ENCODE measurements at places on chromosomes 1 and 21.

DNA sequence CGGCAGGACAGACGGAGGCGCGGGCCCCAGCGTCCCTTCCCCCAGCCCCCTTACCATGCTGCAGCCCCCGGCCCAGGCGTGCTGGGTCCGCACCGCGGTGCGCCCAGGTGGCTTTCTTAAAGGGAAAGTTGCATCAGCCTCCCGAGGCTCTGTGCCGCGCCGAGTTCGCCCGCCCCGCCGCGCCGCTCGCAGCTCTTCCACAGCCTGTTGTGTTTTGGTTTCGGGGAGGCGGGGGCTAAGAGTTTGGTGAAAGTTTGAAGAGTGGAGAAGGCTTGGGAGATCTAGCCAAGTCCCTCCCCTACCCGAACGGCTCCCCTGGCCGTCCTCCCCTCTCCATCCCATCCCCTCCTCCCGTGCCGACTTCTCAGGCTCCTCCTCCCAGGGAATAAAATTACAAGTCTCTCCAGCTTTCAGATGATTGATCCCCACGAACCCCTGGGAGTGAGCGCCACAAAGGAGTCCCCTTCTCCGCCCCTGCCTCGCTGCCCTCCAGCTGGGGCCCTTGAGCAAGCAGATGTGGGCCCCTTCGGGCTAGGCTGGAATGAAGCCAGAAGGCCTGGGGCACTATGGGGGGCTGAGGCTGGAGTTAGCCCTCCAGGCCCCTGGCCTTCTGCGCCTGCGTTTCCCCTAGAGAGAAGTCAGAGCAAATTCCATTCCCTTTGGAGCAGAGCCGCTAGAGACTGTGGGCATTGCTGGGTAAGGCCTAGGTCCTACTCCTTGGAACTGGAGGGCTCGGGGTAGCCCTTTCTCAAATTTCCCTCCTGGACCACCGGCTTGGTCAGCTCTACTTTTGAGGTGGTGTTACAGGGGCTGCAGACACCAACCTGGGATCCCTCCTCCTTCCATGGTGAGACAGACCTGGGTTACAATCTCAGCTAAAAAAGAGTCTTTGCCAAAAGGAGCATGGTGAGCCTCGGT is at the start of gene SLC6A9:
Gene SLC6A9, minus strand, starts transcription at position 211 of the 918 bp plus-strand sequence. CDS start 7,185 bp downstream, outside the sequence.
- no peak for DNase-seq

DNA sequence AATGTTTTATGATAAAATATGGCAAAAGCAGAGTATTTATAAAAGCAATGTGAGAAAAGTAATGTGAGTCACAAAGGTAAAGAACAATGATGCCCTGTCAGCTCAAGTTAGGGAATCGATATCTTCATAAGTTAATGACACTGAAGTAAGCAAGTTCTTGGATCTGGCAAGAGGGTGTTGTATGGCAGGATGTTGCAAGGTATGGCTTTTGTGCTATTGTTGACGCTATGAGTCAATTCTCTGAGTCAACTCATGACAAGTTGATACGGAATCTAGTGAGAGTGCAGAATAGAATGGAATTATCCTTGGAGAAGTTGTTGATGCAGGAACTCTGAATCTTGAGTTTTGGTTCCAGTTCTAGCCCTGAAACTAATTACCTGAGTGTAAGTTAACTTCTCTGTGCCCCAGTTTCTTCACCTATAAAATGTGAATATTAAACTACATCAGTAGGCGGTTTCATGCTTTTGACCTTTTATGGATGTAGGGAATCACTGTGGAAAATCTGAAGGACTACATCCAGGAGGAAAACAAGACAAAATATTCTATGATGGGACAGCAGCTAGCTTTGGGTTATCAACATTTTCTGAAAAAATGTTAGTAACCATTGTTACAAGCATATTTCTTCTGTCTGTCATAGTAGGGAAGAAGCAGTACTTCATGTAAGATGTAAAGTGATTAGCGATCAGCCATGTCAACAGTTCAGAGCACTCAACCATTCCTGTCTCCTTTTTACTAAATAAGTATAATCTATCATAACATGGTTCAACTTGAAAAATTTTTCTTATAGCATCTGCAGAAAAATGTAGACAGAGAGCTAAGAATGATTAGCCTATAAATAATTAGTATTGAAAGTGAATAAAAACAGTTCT is 96.9 kb downstream of the ATP6V1G3 start:
- DNase-seq: no peak

DNA sequence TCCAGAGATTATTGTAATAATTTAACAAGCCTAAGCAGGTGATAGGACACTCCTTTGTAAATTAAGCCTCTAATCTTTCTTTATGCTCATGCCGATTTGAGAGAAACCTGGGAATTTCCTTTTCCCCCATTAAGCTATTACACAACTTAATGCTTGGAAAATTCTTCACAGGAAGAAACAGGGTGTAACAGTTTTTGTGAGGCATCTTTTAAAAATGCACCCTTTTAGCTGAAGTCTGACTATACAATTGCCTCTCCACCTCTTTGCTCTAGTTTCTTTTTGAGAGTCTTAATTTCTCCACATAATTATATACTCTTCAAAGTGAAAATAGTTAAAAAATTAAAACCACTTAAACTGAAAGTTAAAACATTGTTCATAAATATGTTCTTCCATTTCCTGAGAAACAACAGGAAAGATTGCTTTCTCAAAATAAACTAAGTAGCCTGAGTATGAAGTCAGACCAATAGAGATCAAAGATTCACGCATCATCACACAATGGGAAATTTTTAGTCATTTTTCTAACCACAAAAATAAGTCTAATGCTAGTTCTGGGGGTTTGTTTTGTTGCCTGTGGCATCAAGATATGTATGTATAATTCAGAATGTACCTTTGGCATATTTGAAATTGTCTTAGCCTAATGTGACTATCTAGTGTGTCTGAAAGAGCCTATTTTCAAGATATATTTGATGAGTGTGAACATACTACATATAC is 34.7 kb downstream of the LRRC8D start:
- DNase-seq: no peak

- no peak for DNase-seq
Measured at GRCh38 chr1:109181085-109181806, 32.5 kb upstream of the SARS1 start.

- no peak for DNase-seq
Measured at GRCh38 chr1:197770243-197770642, 5.0 kb downstream of the DENND1B start.

GRCh38 chr1:19370453-19371170 is 58.5 kb downstream of the SLC66A1 start:
- no peak for DNase-seq

- no peak for DNase-seq
Measured at GRCh38 chr1:112575154-112575804, 43.7 kb downstream of the ST7L start.

GRCh38 chr1:20587661-20588053 is 1.2 kb upstream of the CDA start:
- no peak for DNase-seq

DNA sequence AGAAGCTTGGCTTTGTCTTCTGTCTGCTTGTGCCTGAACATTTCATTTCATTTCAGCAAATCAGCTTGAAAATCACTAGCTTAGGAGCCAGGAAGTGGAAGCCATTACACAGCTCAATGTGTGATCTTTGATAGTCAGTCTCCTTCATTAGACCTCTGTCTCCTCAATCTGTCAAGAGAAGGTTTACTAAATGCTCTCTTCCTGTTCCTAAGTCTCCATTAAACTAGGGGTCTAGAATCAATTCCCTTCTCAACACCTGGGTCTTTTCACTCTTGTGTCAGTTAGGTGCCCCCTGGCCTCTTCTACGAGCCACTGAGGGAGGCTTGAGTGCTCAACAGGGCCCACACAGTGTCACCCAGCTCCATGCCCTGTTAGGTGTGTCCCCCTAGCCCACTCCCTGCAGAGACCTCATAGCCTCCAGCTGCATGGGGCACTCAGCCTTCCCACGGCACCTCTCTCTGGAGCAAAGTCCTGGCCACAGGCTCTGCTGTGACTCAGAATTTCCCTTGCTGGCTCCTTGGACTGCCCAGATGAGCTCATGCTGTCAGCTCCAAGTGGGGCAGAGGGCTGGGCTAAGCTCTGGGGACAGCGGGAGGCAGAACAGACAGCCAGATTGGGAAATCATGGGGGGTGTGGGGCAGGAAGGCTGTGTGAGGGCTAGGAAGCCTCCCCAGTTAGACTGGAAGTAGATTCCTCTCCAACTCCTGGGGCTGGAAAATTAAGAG is 115.7 kb upstream of the IPO9 start:
- DNase-seq: no peak

GRCh38 chr1:3869751-3870301 is 12.6 kb downstream of the DFFB start:
- DNase-seq: no peak

DNA sequence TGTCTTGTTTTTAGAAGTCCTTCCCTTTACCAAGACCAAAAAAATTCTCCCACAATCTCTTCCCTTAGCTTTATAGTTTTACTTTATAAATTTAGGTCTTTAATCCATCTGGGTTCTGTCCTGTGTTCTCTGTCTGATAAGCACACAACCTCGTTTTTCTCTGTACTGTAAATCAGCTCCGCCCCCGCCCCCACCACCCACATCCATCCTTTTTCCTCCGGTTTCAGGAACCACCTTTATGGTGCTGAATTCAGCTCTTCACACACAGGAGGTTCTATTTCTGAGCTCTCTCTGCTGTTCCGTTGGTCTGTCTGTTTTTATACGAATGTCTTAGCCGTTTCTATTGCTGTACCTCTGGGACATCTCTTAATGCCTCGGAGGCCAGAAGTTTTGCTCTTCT is 44.5 kb downstream of the ACTL8 start:
- no peak for DNase-seq
